ENCODE measurements at places on chromosomes 12 and 14.

GRCh38 chr12:42716491-42716891, 126.9 kb upstream of the PRICKLE1 start:
- DNase-seq, result peak; percentile 25

DNA sequence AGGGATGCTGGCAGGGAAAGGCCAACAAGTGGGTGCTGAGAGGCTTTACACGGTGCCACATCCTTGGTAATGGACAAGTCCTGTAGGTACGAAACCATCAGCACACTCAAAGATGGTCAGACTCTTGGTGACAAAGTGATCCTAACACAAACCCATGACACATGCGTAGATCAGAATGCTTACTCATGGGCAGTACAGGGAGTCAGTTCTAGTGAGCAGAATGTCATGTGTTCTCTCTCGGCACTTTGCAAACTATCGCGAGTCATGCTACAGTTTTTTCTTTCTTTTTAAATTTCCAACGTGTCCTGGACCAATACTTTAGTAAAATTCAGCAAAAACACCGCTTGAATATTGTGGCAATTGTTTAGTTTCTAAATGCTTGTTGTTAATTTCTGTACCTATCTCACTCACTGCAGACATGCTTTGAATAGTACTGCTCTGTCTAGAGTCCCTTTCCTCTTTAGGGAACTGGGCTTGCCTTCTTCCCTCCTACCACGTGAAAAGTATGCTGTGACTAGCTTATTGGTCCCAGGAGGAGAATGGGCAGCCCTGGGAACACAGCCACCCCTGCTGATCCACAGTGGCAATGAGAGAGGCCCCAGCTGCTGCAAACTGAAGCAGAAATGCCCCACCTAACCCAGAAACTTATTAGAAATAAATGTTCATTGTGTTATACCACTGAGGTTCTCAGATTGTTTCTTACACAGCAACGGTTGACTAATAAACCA, 62.4 kb downstream of the UBR7 start:
- DNase-seq, result peak; percentile 28

DNA sequence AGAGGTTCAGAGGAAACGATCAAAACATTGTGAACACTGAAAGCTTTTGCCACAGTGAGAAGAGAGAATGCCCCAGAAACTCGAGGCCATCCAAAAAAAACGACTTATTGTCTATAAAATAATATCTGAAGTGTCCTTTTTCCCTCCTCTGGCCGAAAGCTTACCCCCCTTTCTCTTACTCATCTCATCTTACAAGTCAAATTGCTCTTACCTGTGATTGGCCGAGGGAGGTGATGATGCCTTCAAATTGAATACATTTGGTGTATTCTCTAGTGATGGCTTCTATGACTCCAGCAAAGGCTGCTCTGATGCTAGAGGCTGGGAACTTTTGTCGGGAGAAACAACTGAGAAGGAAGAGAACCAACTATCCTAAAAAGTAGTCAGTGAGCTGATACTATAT, 90.7 kb downstream of the PTCSC3 start:
- no peak for DNase-seq

DNA sequence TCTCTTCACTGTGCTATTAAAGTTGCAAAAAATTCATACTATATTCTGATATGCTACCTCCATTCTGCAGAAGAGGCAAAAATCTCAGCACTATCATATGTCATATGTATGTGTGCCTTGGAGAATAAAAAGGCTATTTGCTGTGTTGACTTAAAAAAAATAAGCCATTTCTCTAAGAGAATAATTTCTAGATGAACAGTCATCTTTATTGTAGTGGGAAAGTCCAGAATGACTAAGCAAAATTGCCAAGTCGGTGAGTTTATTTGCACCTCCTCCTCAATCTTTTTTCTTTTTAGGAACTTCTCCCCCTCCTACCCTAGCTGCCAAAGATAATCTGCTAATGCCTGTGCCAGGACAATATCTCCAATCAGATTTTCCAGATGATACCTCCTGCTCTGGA, 353.8 kb upstream of the FAR2 start:
- no peak for DNase-seq

DNA sequence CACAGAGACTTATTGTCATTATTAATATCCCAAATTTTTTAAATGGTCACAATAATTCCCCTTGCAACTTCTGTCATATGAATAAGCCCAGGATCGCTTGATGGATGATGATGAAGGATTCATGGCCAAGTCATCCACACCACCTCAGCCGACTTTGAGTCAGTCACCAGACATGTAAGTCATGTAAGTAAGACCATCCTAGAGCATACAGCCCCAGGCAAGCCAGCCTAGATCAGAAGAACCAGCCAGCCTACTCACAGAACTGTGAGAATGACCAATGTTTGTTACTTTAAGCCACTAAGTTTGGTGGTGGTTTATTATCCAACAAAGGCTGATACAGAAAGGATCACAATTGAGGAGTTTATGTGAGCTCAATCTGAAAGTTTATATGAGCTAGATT, 341.8 kb downstream of the NRXN3 start:
- DNase-seq, result no peak

- no peak for DNase-seq
Measured at GRCh38 chr14:100541621-100542560, 45.3 kb downstream of the BEGAIN start.

DNA sequence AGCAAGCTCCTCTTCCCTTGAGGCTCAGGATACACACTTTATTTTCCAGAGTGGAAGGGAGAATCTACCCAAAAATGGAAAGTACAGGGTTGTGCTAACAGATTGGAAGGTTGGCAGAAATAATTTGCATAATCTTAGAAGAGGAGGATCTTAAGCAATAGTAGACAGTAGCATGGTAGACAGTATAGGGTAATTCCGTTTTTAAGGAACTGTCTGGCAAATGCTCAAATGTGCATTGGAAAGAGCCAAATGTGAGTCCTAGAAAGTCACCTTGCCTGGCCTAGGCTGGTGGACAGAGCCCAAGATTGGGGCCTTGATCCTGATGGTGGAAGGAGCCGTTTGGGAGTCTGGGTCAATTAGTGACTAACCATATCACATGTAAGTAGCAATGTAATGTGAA, 13.1 kb upstream of the CARMIL3 start:
- no peak for DNase-seq

GRCh38 chr14:99751539-99752485, 41.4 kb upstream of the EML1 start:
- no peak for DNase-seq

DNA sequence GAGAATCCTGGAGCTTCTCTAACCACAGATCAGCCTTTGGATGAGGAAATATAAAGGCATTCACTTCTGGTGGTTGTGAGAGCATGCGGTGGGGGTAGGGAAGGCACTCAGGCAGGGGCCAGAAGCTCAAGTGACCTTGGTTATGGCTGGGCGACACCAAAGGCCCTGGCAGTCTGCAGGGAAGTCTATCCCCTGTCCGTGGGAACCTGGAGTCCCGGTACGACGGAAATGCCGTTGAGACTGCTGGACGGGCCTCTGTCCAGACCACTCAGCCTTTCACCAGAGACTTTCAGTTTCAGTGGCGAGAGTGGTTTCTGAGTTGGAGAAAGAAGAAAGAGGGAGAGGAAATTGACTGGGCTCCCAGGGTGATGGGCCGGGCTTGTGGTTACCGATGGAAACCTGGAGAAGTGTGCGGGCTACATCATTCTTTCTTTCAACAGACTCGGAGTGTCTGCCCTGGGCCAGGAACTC, 20.9 kb downstream of the ISCA2 start:
- DNase-seq, result peak; percentile 77

DNA sequence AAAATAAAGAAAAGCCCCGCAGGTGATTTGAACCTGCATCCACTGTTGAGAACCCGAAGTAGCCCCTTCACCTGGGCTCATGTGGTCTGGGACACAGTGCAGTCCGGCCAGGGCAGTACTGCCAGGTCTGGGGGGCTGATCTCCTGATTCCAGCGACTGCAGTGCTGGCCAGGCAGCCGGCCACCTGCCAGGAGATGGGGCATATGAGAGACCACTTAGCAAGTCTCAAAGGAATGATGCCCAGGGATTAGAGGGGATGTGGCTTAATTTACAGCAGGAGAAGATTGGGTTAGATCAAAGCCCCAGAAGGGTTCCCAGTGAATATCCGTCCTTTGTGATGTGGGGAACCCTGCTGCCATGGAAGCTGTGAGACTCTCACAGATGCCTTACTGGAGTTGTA, 113.3 kb downstream of the PRMT8 start:
- DNase-seq, result no peak

GRCh38 chr12:67722296-67722695, 73.8 kb downstream of the DYRK2 start:
- DNase-seq, result no peak

DNA sequence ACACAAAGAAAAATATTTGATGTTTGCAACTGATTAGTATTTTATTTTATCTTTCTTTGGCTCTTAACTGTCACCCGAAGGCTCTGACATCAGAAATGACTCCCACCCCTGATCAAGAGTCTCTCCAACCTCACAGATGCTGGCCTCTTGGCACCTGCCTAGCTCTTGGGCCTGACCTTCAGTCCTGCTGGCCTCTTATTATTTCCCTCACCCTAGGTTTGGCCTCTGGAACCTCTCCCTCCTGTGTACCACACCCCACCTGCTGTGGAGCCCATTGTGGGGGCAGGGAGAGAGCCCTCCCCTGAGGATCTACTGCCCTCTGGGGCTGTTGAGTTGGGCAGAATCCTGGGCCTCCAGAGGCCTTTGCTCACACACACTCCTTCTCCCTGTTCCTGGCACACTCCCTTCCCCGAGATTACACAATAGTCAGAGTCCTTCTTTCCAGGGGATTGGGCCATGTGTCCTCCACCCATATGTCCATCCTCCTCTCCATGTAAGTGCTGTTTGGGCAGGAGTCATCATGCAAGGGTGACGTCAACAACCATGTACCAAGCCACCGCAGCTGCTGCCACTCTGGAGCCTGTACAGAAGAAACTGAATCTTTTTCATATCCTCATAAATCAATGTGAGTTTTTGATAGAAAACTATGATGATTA, 124.3 kb downstream of the RASSF9 start:
- DNase-seq, result peak; percentile 81

DNA sequence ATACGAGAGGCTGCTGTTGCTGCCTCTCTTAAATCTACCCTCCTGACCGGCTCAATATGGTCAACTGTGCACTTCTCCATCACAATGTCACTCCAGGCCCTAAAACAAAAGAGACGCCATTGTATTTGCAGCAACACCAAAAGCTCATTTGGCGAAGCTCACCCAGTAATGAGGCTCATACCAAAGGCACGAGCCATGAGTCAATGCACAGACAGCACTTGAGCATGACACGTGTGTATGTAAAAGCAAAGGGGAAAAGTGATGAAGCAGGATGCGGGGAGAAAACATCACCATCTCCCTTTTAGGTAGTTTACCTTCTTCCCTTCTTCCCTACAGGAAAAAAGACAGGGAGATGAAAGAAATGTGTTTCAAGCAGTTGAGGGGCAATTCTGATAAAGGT, 150.3 kb downstream of the FOXN3 start:
- DNase-seq, result no peak

DNA sequence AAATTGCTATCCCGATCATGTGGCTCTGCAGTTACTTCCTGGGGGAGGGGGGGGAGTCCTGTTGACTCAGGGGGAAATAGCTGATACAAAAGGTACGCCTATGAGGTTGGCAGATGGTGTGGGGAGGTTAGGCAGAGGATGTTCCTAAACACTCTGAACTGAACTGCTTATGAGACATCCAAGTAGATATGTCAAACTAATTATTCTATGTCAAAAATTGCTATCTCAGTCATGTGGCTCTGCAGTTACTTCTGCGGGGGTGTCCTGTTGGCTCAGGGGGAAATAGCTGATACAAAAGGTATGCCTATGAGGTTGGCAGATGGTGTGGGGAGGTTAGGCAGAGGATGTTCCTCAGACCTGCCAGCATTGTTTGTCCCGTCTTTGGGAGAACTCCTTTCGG, 5.1 kb upstream of the VCPKMT start:
- DNase-seq, result no peak

- no peak for DNase-seq
Measured at GRCh38 chr12:32983332-32983731, 86.8 kb upstream of the PKP2 start.

- DNase-seq, result no peak
Measured at GRCh38 chr14:65658202-65658601, 245.7 kb downstream of the FUT8 start.

DNA sequence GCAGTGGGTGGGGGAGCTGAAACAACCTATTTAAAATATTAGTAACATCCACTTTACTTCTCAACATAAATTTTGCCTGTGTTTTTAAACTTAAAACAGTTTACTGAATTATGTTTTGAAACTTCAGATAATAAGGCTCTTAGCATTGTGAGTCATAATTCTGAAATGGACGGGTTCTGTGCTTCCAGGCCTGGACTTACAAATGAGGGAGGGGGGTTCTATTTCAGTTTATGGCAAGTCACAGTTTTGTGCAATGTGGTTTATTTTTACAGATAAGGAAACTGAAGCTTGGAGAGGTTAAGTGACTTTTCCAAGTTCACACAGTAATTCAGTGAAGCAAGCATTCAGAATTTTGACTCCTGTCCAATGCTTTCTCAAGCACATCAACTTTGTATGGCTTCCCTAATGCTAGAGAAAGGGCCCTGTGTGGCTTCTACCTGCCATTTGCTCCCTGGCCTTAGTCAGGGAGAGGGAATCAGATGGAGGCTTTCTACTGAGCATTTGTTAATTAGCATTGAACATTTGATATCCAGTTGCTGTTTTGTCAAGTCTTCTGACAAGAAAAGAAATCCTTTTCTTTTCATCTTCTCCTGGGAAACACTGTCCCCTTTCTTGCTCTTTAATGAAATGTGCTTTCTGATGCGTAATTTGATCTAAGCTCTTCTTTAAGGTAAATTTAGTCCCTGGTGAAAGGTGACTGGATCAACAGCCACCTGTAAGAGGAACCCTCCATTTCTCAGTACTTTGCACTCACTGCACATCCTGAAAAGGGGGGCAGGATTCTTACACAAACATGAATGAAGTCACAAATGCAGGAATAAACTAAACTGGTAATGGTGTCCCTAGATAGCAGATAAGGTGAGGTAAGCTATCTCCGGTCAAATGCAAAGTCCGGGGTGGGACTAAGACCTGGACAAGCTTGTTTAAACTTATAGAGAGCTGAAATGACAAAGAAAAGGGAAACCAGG, 2.5 kb upstream of the SALL2 start:
- no peak for DNase-seq

Data from tibial artery (tissue), 4 donors.